ENCODE measurements at places on chromosomes 4 and X.
A peak's percentile ranks its signal among the peaks of the same experiment; 100 is the strongest.

DNA sequence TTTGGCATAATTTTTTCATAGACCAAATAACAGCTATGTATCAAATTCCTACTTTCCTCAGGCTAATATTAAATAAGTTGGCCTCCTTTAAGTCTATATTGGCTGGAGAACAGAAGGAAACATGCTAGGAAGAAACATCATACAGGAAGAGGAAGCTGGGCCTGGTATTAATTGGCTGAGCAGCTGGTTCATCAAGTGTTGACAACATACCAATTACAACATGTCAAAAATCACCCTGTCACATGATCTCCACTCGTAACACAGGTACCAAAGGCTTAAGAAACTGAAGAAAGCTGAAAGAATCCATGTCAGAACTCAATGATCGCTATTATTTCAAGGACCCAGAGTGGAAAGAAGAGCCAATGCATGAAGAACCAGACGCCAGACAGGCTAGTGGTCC lies 10.5 kb downstream of the WDFY3 start:
- no peak for DNase-seq

- DNase-seq, result no peak
These were observed 22.3 kb downstream of the QRFPR start for GRCh38 chr4:121358473-121358872.

DNA sequence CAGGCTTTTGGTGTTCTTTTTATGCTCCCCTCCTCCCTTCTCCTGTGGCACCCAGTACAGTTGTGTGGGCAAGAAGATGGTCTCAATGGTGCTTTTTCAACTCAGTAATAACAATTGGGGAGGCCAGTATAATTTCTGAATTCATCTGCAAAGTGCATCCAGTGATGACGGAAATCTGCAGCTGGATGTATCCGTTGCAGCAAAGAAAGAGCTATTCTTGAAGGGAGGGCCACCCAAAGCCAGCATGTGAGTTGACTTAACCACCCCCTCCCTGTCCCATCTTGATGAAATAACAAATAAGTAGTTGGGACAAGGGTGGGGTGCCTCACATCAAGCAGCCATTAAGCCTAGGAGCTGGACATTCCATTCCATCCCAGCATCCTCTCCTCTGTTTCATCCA lies 30.7 kb downstream of the TSC22D3 start:
- no peak for DNase-seq

GRCh38 chr4:56677711-56678110 lies 3.4 kb downstream of the HOPX start:
- DNase-seq, result no peak

GRCh38 chr4:120922381-120923206 lies at the start of gene PRDM5:
TSS of gene PRDM5 (minus strand) at chr4:120922726. CDS start at chr4:120922608, 118 bp downstream.
- DNase-seq, result peak; percentile 39

- no peak for DNase-seq
These were observed 103.4 kb upstream of the HS3ST1 start for GRCh38 chr4:11532138-11532537.

DNA sequence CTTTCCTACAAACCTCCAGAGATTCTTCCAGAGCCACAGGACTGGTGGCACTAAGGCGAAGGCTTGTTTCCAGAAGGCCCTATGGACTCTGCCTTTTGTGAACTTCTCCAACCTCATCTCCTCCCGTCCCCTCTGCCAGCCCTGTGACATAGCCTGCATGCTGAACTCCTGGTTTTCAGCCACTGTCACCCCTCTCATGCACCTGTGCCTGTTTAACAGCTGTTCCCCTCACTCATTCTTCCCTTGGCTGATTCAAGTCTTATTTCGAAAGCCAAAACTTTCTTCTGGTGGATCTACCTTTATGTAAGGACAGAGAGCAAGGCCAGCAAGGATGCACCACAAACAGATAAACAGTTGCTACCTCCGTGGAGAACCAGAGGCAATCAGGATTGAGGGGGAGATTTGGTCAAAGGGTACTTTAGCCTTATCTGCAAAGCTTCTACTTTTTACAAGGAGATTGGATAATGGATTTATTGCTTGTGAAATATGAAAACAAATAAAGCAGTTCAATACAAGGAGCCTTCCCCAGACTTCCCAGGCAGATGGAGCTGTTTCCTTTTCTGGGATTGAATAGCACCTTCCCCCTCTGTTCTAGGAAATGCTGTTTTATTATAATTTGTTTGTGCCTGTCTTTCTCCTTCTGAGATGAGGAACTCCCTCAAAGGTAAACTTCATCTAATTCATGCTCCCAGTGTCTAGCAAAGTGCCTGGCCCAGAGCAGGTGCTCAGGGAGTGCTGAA lies 5.7 kb downstream of the CITED1 start:
- no peak for DNase-seq

- no peak for DNase-seq
These were observed 707.1 kb upstream of the SLIT2 start for GRCh38 chr4:19544446-19545125.

DNA sequence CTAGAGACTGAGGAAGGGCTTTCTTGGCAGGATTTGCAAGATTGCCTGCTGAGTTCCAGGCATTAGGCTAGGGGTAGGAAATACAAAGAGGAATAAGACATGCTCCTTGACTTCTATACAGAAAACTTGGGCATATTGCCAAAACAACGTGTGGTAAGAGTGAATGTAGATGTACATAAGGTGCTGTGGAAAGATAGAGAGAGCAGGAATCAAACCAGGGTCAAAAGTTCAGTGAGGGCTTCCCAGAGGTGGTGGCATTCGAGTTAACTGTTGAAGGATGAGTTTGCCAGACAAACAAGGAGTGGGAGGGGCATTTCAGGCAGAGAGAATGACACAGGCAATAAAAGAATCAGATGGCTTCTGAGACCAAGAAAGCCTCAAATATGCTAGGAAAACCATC lies 187.9 kb downstream of the KDR start:
- DNase-seq, result no peak

DNA sequence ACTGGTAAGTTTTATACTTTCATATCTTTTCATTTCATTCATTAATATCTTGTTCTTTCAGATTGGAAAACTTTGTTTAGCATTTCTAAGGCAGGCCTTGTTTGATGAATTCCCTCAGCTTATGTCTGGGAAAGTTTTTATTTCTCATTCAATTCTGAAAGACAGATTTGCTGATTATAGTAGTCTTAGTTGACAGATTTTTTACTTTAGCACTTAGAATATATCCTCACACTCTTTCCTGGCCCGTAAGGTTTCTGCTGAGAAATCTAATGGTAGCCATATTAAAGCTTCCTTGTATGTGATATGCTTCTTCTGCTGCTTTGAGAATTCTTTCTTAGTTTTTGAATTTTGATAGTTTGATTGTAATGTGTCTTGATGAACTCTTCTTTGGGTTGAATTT lies 296.6 kb downstream of the CHIC1 start:
- DNase-seq, result no peak

- no peak for DNase-seq
These were observed 24.2 kb upstream of the RASL11B start for GRCh38 chr4:52837716-52838558.

DNA sequence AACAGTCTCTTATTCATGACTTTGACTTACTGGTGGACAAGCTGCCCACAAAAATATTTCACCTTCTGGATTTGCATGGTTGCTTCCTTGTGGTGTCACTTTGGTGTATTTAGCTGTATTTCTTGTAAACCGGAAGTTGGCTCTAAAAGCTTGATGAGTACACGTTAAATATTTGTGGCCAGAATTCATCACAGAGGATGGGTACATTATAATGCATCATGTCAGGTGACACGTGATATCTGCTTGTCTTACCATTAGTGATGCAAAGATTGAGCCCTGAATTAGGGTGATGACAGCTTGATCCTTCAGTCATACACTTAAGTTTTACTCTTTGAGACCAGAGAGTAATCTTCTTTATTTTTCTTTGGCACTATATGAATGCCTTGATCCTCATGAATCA lies 188.3 kb upstream of the RPS6KA3 start:
- DNase-seq, result no peak

DNA sequence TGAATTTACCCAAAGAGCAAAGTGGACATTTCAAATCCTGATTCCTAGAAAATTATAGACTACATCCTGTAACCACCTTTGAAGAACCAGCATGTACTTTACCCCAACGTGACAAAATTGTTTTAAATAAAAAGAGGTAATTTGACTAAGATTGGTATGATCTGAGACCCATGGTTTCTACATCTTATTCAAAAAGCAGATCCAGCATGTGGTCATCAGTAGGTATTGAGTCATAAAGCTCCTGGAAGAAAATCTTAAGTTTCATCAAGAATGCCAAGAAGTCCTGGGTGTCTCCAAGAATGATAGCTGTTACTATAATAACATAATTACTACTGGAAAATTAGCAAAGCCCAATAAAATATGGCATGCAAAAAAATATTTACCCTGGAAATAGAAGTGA lies 61.8 kb downstream of the NFKB1 start:
- peak; percentile 34 for DNase-seq

GRCh38 chr4:16916031-16916430 lies 17.6 kb upstream of the LDB2 start:
- no peak for DNase-seq

DNA sequence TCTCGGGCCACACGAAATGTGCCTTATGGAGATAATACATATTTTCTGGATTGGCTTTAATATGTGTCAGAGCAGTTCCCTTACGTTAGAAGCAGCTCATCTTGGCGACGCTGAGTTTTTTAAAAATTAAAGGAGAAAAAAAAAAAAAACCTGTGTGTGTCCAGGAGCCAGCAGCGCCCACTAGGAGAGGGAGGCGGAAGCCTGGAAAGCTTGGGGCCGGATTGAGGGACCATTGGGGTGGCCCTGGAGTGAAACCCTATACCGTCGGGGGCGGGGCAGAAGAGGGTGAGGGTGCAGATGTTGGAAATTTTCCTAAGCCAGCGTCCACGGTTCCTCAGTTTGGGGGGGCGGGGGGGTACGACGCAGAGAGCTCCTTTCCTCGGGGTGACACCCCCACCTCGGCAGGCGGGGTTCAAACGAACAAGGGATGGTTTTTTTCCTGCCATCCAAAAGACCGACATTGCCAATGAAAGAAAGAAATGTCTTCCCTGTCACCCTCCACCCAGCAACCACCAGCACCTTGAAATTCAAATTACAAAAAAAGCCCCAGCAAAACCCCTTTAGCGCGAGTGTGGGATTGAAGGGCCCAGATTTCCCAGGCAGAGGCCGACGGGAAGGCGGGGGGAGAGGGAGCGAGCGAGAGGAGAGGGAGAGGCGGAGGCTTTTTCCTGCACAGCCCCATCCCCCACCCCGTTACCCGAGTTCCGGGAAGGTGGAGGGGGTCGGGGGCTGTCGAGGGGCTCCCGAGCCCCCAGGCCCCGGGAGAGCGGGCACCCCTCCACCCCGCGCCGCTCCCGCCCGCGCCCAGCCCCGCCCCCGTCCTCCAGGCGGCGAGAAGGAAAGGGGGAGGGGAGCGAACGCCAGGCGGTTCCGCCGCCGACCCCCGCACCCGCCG lies 859 bp downstream of the SMARCA1 start:
- no peak for DNase-seq

- DNase-seq, result no peak
These were observed 340.9 kb downstream of the DHRSX start for GRCh38 chrX:2159861-2160260.

DNA sequence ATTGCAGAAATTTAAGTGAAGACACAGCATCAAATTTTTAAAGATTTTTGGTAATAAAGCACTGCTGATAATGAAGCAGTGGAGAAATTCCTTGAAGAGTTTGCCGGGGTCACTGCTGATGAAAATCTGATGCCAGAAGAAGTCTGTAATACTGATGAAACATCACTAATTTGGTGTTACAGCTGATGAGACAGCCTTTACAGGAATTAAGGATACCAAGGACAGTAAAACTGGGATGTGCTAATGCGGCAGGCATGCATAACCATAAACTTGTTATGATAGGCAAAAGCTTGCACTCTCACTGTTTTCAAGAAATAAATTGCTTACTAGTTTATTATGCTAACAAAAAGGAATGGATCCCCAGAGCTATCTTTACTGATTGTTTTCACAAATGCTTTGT lies 52.9 kb upstream of the VEGFC start:
- no peak for DNase-seq

- DNase-seq, result no peak
These were observed 839.4 kb upstream of the LCORL start for GRCh38 chr4:18860836-18861530.

GRCh38 chrX:45140812-45141211 lies 59.9 kb downstream of the DIPK2B start:
- no peak for DNase-seq

DNA sequence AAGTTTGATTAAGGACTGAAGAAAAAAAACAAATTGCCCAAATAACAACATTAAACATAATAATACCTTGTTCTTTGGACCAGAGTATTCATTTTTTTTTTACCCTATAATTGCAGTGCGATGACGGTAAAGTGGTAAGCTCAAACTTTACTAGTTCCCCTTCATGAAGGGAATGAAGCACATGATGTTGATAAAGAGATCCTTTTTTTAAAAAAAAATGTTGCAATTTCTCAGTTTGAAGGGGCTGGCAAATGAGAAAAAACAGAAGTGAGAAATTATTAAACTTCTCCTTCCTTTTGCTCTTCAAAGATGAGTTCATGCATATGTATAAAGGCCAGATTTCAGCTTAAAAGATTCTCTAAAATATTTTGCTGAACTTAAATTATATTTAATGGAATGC lies 231.7 kb downstream of the C4orf33 start:
- no peak for DNase-seq

DNA sequence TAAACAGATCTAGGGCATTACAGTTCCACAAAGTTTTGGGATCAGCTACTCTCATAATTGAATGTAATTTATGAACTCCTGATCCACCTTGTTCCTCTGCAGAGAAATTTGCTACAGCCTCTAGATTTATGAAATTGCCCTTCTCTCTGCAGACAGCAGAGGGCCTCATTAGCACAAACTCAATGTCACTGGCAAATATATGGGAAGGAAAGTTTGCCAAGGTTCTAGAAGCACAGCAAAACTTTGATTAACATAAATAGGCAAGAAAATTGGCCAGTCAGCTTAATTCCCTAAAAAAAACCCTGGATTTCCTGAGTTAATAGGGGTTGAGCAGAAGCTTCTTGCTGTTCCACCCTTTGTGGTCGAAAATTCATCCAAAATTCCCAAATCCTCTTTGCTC lies 31.5 kb downstream of the PRPS1 start:
- DNase-seq, result peak; percentile 56

GRCh38 chr4:25466966-25467697 lies 90.1 kb downstream of the ANAPC4 start:
- DNase-seq, result no peak

DNA sequence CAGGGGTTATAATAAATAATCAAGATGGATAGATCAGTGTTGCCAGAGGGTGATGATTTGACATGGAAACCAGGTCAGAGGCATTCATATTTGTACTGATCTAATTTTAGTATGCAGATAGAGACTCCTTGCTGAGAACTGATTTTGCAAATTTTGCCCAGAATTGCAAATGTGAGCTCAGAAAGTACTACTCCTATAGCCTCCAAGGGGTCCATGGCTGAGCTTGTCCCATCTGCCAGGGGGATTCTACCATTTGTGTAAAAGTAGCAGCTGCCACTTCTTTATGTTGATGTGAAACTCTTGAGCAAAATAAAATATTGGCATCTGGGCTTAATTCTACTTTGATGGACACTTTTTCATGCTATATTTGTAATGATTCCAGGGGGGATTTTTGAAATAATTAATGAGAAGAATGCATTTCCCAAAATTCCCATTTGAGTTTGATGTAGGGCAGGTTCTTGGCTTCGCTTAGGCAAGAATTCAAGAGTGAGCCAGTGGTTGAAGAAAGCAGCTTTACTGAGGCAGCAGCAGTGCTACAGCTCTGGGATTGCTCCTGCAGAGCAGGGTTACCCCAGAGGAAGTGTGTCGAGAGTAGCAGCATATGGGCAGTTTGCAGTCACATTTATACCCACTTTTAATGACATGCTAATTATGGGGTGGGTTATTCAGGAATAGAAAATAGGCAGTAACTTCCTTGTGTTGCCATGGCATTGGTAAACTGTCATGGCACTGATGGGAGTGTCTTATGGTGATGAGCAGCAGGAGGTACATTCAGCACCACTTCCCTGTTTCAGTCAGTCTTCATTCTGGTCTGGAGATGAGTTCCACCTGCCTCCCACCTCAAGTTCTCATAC lies 38.7 kb upstream of the DCLK2 start:
- no peak for DNase-seq
